KBM-7 (cell line): ENCODE measurements at places on chromosomes 16 and 17.

GRCh38 chr17:78359321-78359996 is 418 bp downstream of the SOCS3 start:
- no peak for DNase-seq

DNA sequence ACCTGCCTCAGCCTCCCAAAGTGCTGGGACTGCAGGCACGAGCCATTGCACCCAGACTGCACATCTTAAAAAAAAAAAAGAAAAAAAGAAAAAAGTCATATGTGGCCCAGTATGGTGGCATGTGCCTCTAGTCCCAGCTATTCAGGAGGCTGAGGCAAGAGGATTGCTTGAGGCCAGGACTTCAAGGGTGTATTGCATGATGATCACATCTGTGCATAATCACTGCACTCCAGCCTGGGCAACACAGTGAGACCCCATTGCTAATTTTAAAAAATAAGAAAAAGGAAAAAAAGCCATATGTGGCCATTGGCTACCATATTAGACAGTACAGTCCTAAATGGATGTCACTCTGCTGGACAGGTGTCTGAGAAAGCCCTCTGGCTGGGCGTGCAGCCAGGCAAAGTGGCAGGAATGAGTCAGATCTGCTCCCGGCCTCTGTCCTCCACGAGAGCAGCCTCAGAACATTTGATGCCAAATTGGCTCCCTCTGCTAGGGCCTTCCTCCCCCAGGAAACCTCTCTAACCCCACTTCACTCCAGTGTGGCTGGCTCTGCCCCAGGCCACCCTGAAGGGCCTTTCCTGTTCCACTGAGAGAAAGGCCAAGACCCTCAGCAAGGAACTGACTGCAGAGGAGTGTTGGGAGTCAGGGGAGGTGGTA is 14.7 kb downstream of the CA7 start:
- DNase-seq = no peak

DNA sequence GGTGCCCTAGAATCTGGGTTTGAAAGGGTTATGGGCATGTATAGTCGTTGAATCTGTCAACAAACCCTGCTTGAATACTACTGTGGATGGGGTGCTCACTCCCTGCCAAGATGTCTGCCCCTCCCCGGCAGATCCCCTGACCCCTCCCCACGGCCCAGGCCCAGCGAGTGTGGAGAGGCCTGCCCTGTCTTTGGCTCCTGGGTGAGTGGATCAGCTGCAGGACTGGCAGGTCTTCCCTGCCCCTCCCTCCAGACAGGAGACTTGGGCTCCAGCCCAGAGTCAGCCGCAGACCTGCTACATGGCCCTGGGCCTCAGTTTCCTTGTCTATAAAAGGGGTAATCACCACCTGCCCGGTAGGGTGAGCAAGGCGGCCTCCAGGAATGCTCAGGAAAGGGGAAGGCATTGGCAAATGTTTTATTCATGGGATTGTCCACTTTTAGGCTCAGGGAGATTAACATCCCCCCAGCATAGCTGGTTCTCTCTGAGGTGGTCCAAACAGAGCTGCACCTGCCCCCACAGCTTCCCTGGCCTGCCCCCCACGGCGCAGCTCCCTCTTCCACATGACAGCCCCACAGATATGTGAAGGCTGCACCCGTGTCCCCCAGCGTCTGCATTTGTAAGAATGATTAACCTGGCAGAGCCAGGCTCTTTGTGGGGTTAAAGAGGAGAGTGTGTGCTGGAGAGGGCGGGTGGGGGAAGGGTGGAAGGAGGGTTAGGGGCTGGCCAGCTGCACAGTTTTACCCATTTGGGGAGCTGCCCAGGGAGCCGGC is 18.5 kb upstream of the SPNS2 start:
- no peak for DNase-seq

DNA sequence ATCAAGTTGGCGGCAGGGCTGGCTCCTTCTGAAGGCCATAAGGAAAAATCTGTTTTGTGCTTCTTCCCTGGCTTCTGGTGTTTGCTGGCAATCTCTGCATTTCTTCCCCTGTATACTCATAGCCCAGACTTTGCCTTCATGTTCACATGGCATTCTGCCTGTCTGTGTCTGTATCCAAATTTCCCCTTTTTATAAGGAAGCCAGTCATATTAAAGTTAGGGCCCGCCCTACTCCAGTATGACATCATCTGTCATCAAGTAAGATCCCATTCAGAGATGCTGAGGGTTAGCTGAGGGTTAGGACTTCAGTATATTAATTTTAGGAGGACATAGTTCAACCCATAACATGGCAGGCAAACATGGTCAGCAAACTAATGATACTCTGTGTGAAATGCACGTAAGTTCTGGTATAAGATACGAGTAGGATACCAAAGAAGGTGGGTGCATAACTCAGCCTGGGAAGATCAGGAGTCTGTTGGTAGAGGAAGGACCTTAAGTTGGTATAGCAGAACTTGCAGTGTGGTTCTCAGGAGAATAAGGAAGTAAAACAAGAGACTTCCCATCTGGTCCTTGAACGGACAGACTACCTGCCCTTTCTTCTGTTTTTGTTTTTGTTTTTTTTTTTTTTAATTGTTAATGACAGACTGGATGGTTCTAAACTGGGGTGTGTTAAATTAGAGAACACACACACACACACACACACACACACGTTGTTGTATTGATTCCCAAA is 13.9 kb downstream of the MAP2K6 start:
- peak; percentile 66 for DNase-seq

- no peak for DNase-seq
Measured at GRCh38 chr17:52027620-52028295, 130.8 kb downstream of the CA10 start.

DNA sequence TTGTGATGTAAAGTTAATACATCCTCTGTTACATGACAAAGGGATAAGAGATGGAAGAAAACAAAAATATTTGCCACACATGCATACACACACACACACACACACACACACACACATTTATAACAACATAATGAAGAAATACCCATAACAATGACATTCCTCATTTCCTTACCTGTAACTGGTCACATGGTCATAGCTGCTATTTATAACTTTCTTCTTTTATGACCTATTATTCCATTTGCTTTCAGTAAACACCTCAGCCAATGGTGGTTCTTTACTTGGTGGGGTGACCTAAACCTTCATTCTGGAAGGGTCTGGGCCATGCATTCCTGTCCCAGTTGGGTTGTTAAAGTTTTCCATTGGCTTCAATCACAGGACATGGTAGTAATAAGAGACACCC is 5.3 kb downstream of the MT2A start:
- DNase-seq = no peak

DNA sequence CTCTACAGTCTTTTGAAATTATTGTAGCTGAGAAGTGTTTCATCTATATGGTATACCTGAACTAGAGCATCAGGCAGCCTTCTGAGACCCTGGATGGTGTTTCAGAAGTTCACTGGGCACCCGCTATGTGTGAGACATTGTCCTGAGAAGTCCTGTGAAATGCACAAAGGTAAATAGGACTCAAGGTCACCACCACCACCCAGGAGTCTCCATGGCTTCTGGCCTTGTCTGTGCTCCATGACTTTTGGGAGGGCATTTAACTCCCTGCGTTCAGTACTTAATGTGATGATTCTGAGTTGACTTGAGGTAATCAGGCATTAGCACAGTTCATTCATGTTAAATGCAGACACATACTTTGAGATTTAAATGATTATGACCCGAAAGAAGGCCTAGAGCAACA is 1.1 kb downstream of the MLYCD start:
- DNase-seq = no peak

GRCh38 chr16:56268799-56269198 is 77.5 kb downstream of the GNAO1 start:
- DNase-seq = no peak

DNA sequence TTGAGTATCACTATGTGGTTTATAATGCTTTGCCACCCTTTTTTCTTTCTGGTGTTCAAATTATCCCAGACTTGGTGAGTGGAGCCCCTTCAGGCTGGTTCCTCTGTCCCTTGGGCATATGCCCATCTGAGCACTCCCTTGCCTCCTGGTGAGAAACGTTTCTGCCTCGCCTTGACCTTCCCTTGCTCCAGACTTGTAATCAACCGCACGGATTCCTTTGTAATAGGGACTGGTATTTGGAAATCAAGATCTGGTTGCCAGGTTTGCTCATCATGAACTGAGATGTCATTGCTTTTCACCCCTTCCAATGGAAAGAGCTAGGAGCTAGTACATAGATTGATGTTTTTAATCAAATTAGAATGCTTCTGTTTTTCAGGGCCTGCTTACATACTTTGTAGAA is 43.7 kb downstream of the SEC14L1 start:
- DNase-seq = no peak

- DNase-seq = no peak
Measured at GRCh38 chr16:86501989-86502855, 8.1 kb upstream of the FOXF1 start.

DNA sequence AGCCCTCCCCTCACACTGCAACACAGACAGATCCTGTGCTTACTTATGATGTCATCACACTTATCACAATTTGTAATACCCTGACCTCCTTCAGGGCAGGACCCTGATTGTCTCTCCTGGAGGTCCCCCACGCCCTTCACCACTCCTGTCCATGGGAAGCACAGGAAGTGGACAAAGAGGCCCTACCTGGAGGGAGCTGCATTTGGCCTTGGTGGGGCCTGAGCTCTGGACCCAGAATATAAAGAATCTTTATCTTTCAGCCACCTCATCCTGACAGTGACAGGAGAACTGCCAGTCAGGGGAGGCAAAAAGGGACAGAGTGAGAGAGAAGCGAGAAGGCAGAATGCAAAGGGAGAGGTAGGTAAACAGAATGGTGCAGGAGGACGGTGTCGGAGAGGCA is 303.4 kb upstream of the N4BP1 start:
- DNase-seq = no peak

GRCh38 chr17:65684631-65685030 is 123.2 kb upstream of the AXIN2 start:
- no peak for DNase-seq

DNA sequence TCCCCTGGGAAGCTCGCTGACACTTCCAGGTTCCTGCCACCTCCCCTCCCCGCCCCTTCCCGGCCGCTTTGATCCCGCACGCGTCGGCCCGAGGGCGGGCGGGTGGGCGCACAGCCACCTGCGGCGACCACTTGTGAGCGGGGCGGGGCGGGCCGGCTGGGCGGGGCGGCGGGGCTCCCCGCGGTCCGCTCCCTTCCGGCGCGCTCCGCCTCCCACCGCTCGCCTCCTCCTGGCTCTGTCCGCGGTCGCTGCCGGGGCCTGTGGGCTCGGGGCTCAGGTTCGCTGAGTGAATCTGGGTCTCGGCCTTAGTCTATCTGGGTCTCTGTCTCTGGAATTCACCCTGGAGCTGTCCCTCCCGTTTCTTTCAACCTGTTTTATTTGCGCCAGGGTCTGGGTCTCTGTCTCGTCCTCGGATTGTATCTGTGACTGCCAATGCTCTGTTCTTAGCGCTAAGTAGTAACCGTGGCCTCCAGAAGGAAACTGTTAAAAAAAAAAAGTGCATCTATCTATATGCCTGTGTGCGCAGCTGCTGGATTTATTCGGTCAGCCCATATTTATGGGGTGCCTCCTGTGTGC is 2.7 kb upstream of the HES7 start:
- DNase-seq = peak; percentile 71

DNA sequence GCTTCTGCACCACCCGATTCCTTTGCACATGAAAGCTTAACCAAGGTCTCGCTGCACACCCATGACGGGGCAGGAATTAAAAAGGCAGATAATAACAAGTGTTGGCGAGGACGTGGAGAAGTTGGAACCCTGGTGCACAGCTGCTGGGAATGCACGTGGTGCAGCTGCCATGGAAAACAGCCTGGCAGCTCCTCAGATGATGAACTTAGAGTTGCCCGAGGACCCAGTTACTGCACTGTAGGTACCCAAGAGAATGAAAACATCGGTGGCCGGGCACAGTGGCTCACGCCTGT is 211.6 kb upstream of the CIBAR2 start:
- no peak for DNase-seq

DNA sequence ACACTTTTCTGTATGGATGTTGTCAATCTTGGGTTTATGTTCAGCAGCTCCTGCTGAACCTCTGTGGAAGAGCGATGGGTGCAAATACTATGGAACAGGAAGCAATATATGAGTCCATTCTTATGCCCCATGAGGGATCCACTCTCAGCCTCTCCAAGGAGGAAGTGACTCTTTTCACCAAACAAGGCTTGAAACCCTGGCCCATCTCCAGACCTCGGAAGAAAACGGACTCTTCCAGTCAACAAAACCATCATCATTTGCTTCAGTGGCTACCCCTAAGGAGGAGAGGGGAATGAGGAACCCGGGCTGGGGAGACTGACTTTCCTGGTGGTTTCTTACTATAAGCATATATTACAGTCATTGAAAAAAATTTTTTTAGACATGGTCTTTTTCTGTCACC is 206.2 kb downstream of the AXIN2 start:
- DNase-seq = no peak

DNA sequence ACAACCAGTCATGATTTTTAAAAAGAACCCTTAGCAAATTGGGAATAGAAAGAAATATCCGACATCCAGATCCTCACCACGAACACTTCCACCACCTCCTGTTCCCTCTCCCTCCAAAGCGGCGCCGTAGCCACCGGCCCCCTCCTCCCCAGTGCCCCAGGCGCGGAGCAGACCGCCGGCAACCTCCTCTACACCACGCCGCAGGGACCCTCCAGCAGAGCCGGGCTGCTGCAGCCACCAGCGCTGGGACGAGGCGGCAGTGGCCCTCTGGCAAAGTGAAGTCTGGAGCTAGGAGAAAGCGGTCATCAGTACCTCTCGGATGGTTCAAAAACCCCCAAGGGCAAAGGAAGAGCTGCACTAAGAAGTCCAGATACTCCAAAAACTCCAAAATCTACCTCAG is 41.4 kb upstream of the SLFN13 start:
- DNase-seq = no peak

DNA sequence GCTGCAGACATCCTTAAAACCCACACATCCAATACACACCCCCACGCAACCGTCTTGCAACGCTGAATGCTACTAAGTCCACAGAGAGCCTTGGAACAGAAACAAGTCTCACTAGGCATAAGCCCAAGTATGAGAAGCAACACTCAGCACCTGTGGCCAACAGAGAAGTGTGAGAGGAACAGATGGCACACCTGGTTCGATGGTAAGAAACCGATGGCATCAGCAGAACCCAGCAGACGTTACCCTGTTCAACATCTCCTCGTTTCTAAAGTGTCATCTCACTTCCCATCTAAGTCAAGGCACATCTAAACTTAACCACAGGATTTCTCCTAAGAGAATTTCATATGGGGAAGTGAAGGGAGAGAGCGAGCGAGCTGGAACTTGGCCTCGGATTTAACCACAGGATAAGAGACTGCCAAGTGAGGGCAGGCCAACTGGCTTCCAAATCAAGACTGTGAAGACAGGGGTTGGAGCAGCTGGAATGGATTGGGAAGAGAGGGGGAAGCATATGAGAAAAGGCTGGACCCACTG is 41.0 kb downstream of the NXPH3 start:
- DNase-seq = peak; percentile 61

- DNase-seq = no peak
Measured at GRCh38 chr16:53668869-53669268, 34.8 kb downstream of the RPGRIP1L start.

DNA sequence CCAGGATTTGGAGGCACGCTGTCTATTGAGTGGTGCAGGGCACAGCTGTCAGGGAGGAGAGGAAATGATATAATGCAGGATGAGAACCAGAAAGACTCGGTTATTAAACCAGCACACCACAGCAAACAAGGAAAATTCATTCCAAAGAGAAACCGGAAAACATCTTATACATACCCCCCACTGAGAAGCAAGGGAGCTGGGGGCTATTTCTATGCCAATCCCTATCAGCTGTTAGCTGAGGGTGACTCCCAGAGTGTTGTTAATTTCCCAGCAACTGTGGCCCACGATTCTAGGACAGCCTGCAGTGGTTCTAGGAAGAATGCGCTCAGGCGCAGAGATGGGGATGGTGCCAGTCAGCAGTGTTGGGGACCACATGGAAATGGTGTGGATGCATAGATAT is 467.3 kb downstream of the PMP22 start:
- DNase-seq = no peak

- DNase-seq = no peak
Measured at GRCh38 chr17:79039171-79039570, 15.2 kb downstream of the C1QTNF1 start.
